Occipital lobe (tissue), 3 donors: ENCODE measurements at places on chromosomes 2 and 18.

DNA sequence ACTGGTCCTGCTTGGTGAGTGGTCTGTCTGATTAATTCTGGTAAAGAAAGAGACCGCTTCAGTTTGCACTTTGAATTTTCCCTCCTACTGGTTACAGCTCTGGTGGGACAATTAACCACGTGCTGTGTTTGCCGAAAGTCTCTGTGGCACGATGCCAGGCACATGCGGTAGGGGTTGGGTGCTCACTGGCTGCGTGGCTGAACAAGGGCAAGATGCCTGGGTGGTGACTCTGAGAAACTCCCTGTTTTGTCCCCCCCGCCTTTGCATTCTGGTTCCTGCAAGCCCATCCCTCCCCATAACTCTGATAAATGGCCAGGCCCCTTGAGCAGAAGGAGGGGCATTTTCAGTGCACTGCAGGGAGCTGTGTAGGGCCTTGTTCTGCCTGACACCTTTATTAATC, 206.1 kb downstream of the TFCP2L1 start:
- DNase-seq = no peak

- no peak for DNase-seq
These were observed 232.8 kb downstream of the MBD5 start for GRCh38 chr2:148253685-148254084.

DNA sequence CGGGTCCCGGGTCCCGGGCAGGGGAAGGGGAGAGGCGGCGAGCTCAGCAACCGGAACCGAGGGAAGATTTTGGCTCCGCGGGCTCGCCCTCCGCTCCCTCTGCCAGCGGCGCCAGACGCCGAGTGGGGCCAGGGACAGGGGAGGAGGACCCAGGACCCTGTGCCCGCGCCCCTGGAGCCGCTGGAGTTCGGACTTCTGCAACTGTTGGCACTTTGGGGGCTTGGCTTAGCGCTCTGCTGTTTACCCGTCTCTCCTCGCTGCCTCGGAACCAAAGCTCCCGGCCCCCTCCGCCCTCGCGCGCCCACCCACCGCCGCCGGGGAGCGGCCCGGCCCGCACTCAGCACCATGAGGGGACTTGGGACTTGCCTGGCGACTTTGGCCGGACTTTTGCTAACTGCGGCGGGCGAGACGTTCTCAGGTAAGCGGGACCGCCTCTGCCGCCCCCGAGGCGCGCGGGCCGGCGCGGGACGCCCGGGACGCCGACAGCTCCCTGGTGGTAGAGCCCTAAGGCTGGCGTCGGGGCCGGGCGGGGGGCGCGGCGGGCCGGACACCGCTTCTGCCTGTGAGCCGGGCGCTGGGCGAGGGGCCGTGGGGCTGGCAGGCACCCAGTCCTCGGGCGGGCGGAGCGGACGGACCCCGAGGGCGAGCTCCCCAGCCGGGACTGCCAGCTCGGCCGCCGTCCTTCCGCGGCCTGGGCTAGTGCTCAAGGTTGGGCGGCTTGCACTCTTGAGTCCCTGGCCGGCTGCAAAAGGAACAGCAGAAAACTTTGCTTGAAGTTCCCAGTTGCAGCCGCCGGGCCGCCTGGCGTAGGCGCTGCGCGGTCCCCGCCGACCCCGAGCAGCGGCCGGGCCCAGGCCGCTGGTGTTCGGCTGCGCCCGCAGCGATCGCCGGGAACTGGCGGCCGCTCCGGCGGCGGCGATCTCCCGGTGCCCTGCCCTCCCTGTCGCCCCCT, 634 bp downstream of the PTPRM start:
- DNase-seq = no peak

- no peak for DNase-seq
These were observed 93.4 kb upstream of the MAP4K3 start for GRCh38 chr2:39530411-39530866.

GRCh38 chr2:86592547-86593230, 29.4 kb upstream of the CHMP3 start:
- DNase-seq = peak; percentile 7

GRCh38 chr18:68282232-68282631, 432.7 kb downstream of the TMX3 start:
- DNase-seq = no peak

DNA sequence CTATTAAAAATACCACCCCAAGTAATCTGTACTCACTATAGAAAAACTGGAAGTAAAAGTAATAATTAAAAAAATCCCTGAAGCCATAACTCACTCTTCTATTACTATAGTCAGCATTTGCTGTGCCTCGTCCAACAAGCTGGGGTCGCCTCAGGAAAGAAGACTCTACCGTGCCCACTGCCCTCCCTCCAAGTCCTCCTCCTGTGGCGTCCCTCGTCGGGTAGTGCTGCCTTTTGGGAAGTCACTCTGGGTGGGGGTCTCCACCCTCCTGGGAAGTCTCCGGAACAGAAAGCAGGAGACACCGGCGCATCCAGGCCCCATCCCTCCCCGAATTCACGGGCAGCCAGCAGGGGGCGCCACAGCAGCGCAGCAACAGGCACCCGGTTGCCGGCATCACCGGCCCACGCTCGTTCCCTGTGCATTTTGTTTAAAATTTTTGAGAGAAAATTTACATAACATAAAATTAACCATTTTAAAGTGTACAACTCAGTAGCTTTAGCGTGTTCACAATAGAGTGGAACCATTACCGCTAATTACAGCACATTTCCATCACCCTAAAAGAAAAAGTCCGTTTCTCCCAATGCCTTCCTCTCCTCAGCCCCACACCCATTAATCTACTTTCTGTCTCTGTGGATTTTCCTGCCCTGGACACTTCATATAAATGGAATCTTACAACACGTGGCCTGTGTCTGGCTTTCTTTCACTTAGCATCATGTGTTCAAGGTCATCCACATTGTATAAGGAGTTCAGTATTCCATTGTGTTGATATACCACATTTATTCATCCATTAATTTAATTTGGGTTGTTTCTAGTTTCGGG, 62.2 kb downstream of the ADNP2 start:
- no peak for DNase-seq

GRCh38 chr2:48249025-48249424, 280.9 kb upstream of the STON1 start:
- DNase-seq = no peak

- no peak for DNase-seq
These were observed 215.3 kb upstream of the DSEL start for GRCh38 chr18:67731851-67732250.

DNA sequence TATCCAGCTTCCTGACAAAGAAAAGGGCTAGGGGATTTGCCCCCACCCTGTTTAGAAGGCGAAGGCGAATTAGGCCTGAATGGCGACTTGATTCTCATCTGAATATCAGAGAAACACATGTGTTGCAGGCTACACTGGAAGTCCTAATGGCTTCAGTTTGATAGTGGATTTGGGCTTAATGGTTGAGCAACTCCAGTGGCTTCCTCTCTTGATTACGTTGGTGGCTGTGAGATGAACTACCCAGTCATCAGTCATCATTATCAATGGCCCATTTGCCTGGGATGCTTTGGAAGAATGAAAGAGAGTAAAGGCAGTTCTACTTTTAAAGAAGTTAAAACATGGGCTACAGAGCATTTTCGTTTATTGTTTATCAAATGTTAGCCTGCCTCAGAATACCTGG, 60.9 kb upstream of the IL1R1 start:
- no peak for DNase-seq

GRCh38 chr2:32798829-32799228, 147.9 kb upstream of the LTBP1 start:
- no peak for DNase-seq

GRCh38 chr2:7539077-7539476, 621.9 kb downstream of the RNF144A start:
- no peak for DNase-seq

DNA sequence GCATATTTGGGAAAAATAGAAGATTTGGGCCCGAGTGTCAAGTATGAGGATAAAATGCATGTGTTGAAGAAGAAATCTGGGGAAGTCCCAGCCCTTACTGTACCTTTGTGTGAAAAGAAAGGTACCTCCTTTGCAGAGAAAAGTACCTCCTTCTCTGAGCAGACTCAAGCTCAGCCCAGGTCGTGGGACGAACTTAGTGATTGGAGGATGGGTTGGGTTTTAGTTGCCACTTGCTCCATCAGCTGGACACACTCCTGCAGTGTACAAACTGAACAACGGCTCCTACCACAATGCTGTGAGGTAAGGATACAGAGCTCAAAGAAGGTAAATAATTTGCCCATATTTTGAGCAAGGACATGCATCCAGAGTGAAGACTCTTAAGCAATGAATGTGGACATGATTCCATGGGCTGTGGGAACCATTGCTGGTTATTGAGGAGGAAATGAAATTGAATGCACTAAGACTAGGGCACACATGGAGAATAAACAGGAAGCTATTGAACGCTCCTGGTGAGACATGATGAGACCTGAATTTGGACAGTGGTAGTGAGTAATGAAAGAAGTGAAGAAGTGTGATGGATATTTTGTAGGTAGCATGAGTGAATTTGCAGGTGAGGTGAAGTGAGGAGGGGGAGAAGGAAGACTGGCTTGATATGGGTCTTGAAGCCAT, 49.8 kb upstream of the IL1RL1 start:
- no peak for DNase-seq

- no peak for DNase-seq
These were observed 3.7 kb downstream of the ANKRD23 start for GRCh38 chr2:96839875-96840850.

DNA sequence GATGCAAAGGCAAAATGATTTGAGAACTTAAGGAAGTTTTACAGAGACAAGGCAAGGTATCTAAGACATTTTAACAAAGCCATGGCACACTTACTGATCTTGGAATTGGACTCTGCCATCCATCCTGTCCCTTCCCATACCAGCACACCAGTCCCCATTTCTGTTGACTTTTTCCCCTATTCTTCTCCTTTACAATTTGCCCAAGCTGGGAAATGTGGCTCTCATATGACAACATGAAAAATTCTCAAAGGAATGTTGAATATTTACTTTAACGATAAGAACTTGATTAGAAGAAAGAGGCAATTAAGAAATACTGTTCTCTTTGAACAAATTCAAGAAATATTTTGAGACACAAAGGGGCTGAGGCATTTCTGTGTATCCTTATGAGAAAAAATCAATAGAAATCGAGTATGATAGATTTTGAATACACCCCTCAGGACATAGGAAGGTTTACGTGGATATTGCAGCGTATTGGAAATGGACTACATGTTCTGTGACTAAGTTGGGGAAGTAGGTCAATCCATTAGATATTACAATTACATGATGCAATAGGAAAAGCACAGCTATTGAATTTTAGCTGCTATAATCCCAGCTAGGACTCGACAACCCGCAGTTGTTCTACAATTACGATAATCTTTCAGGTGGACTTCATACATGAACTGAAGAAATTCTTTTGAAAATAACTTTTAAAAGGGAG, 201.6 kb downstream of the TRIB2 start:
- DNase-seq = no peak

DNA sequence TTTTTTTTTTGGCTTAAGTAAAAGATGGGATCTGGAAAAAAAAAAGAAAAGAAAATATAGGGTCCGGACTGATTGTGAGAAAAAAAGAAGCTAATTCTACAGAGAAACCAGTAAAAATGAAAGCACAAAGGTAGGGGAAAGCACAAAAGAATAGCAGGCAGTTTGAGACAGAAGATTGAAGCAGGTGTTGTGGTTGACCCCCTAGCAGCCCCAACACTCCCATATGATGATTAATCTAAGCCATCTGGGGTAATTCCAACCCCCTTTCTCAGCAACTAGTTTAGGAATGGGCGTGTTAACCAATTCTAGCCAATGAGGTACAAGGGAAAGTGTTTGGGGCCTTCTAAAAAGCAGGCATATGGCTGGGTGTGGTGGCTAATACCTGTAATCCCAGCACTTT, 77.0 kb downstream of the MBD2 start:
- DNase-seq = no peak

- no peak for DNase-seq
These were observed 326.3 kb downstream of the GBX2 start for GRCh38 chr2:235841863-235842262.

GRCh38 chr2:2851806-2852777, 521.0 kb upstream of the MYT1L start:
- DNase-seq = no peak

DNA sequence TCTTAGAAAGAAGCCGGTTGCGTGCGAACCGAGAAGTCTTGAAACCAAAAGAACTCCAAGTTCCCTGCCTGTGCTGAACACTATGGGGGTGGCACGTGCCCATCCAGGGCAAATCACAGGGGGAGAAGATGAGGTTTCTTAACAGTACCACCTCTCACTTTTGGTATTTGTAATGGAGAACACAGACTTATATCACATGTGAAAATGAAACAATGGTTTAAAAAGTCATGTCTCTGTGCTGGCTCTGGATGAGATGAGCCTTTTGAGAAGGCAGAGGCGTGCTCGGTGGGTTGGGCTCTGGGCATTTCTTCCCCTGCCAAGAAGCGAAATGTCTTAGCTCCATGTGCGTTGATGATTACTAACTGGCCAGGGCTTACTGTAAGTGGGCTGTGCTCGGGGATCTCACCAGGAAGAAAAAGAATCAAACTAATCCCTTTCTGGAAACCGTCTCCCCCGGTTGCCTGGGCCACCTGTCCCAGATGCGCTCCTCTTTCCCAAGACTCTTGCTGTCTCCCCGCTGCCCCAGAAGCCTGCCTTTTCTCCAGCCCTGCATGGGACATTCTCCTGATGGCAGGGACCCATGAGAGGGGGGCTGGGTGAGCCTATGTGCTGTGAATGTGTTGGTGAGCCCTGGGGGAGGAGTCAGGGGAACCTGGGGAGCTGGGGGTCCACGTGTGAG, 252.9 kb downstream of the PRKCE start:
- DNase-seq = no peak

GRCh38 chr2:159399716-159400415, 113.4 kb upstream of the WDSUB1 start:
- no peak for DNase-seq

DNA sequence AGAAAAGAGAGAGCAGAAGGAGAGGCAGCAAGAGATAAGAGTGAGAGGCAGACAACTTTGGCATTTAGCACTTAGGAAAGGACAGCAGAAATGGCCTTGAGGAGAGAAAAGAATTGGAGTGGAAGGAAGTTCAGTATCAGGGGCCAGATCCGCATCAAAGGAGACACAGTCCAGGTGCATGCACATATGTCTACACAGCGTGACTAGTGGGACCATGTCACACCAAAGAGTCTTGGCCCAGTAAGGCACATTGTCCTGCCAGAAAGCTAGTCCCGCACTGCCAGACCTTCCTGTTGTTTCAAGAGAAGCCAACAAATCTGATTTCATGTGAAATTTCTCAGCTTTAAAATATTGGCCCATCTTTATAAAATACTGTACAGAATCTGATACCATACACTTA, 8.5 kb upstream of the STK39 start:
- DNase-seq = no peak

DNA sequence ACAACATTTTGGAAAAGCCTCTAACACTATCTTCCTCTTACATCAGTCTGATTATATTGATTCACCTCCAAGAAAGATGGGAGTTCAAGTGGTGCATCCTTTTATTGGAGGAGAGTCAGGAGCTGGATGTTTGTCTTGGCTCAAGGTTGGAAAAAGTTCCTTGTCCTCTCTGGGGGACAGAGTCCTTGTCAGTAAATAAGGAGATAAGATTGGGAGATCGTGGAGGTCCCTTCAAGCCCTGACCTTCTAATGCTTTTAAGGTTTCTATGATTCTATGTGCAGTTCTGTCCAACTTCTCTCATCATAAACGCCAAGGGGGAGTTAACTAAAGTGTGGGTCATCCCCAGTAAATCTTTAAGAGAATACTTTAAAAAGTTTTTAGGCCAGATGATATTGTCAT, 60.9 kb upstream of the CCBE1 start:
- no peak for DNase-seq
